CD8-positive, alpha-beta T cell (primary cell): ENCODE measurements at places on chromosomes 1 and 21. TPM values are rescaled to one million over a fixed set of nuclear protein-coding genes. Genes with fewer than 3 reads are reported as not detected.

Gene GSTM1
- 14.0 TPM for total RNA-seq

Gene ADGRL2
- not detected for total RNA-seq

Gene DVL1
- total RNA-seq, result 44.5 TPM

DNA sequence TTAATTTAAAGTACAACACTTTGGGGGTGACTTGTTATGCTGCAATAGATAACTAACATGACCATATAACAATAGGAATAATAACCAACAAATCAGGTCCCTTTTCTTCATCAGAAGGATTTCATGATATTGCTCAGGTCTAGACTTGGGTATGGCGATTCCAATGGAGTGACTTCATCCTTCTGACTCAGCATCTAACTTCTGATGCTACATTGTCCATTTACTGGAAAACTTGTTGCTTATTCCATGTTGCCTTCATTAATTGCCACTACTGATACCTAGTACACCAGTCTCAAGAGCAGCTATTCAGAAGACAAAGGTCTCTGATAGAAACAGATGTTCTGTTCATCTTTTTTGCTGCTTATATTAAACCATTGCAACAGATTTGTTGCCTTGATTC is 324.3 kb downstream of the TGFB2 start:
- no peak for DNase-seq
